NCI-H1694 treated with DMSO at 0.1 percent for 48 hours (cell line): ENCODE measurements at places on chromosomes 7 and 10.
A peak's percentile ranks its signal among the peaks of the same experiment; 100 is the strongest.

DNA sequence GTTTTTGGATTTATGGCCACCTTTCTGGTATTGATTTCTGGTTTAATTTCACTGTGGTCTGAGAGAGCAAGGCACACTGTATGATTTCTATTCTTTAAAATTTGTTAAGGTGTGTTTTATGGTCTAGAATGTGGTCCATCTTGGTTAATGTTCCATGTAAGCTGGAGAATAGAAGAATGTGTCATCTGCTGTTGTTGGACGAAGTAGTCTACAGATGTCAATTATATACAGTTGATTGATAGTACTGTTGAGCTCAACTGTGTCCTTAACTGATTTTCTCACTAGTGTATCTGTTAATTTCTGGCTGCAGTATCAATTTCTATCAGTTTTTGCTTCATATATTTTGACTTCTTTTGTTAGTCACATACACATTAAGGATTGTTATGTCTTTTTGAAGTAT, 127.1 kb downstream of the MLLT10 start:
- DNase-seq: no peak

DNA sequence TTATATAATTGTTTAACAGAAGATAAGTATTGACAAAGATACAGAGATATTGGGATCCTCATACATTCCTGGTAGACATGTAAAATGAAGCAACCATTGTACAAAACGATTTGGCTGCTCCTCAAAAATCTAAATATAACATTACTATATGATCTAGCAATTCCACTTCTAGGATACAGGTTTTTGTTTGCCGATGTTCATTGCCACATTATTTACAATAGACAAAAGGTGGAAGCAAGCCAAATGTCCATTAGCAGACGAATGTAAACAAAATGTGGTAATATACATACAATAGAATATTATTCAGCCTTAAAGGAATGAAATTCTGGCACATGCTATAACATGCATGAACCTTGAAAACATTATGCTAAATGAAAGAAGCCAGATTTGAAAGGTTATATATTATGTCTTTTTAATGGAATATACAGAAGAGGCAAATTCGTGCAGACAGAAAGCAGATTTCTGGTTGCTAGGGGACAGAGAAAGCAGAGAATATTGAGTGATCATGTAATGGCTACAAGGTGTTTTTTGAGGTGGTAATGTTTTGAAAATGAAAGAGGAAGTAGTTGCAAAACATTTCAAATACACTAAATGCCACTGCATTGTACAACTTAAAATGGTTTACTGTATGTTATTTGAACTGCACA, 44.9 kb downstream of the POLR1F start:
- DNase-seq: no peak

DNA sequence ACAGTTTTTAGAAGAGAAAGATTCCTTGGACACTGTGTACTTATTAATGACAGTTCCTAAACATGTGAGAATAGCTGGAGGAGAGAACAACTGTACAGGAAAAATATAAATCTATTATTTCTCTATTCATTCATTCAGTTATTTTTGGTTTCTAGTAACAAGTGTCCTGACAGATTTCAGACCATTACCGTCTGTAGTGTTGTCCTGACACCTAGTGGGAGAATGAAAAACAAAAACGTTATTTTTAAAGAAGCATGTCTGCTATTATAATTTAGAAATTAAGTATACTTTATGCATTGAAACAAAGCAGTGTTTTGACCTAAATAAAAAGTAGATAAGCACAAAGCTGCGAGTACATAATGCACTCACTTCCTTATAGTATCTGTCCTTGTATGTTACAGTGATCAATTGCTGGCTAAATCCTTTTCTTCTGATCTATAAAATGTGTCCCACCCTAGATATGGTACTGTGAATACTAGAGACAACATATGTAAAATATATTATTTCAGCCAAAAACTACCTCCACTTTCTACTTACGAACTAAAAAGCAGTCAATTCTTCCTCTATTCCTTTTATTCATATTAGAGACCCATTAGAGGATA, 575.6 kb downstream of the ARL4A start:
- peak; percentile 50 for DNase-seq

GRCh38 chr7:139264220-139264619, 33.2 kb downstream of the UBN2 start:
- no peak for DNase-seq

- DNase-seq: no peak
Measured at GRCh38 chr7:79523436-79523835, 70.0 kb upstream of the MAGI2 start.

- DNase-seq: no peak
Measured at GRCh38 chr10:119755446-119755845, 29.6 kb downstream of the INPP5F start.

GRCh38 chr7:96410126-96410839, 88.4 kb upstream of the SLC25A13 start:
- DNase-seq: no peak

DNA sequence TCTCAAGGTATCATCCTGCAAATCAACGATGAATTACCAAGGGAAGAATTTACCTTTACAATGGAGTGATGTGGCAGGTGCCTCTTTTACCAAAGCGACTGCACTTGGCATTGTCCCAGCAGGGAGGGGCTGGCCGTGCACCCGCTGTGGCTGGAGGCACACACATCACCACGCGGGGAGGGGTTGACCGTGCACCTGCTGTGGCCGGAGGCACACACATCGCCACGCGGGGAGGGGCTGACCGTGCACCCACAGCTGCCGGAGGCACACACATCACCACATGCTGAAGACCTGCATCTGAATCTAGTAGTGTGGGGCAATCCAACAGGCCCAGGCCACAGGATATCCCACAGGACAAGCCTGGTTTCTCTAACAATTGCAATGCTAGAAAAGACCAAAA, 493.5 kb downstream of the DNAJB6 start:
- DNase-seq: no peak

GRCh38 chr7:37756797-37757551, 73.4 kb downstream of the GPR141 start:
- DNase-seq: no peak

GRCh38 chr7:137619181-137619580, 227.6 kb downstream of the DGKI start:
- no peak for DNase-seq

- DNase-seq: no peak
Measured at GRCh38 chr10:65864036-65864435, 1061.8 kb upstream of the LRRTM3 start.

DNA sequence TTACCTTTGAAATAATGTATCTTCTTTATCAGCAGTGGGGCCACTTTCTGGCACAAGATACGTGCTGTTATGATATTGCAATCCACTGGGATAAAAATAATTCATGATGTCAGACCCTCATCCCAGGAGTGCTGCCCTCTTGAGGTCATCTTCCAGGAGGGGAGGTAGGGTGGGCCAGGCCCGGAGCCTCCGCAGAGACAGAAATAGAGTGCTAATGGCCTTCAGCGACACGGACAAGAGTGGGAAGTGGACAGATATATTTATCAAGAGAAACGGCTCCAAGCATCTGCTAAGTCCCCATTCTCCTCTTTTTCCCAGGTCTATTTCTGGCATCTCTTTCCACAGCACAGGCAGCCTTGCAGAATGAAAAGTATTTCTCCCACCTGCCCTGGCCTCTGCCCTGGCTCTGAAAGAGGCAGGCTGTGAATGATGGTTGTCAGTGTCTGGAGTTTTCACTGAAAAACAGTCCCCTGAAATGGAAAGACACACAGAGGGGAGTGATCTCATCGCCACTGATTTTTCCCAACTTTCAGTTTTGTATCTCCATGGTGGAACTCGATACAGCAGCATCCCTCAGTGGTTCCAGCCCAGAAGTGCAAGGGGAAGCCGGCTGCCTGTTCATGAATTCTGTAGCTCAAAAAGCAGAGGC, 251.7 kb upstream of the MYO3A start:
- DNase-seq: no peak

- no peak for DNase-seq
Measured at GRCh38 chr10:35884657-35885071, 242.6 kb upstream of the FZD8 start.

GRCh38 chr10:19993714-19994315, 177.6 kb downstream of the PLXDC2 start:
- DNase-seq: no peak

- DNase-seq: no peak
Measured at GRCh38 chr7:107016312-107016711, 28.2 kb upstream of the PRKAR2B start.

GRCh38 chr10:132408367-132408781, 11.4 kb downstream of the PWWP2B start:
- no peak for DNase-seq

- DNase-seq: no peak
Measured at GRCh38 chr7:121447243-121447910, 51.3 kb upstream of the FAM3C start.

- DNase-seq: no peak
Measured at GRCh38 chr10:5480162-5480941, 19.0 kb downstream of the CALML5 start.

GRCh38 chr7:84985073-84985784, 201.6 kb downstream of the SEMA3D start:
- DNase-seq: no peak

DNA sequence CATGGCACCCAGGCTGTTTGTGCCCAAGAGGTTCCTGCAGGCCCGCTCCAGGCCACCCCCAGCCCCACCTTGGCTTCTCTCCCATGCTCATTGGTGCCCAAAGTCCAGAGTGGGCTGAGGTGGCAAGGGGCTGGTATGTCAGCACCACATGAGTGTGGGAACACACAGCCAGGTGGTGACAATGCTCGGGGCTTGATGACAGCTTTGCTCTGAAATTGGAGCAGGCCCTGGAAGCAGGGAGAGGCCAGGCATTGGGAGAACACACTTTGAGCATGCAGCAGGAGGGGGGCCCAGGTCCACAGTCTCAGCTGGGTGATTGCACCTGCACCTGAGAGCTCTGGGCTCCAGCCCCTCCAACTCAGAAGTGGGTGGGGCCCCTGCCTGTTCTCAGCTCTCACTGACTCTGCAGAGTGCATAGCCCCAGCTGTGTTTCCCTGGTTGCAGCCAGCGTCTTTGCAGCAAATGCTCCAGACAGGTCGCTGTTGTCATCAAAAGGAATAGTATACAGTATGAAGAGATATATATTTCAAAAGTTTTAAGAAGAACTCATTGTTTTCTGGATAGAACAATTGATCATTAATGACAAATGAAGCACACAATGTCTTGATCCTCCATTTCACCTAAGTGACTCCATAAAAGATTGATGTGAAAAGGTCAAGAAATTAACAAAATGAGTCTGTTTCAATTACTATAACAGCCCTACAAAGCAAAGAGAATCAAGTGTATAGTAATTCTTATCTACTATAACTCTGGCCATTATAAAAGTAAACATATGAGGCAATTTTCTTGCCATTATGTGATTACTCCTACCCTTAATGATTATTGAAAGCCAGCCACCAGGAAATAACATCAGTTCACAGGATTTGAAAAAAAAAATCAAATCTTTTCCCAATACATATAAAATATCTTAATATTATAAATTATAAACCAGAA, 848.1 kb downstream of the PCDH15 start:
- no peak for DNase-seq

DNA sequence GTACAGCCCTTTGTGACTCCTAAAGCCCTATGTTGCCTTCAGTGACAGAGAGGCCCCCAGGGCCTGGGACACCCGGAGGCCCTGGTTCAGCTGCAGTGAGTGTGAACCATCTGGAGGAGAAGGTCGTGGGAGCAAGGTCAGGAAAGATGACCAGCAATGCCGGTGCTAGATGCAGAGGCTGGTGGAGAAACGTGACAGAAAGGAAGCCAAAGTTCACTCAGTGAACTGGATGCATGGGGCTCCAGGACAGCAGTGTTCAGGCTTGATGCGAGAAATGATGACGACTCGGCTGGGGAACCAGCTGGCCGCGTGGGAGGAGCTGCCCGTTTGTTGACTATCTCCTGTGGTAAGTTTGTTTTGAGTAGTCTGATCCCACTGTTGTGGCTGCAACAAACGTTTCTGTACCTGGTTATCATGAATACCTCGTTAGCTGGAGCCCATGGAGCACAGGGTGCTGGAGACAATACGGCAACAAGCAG, 54.1 kb upstream of the MKRN1 start:
- no peak for DNase-seq

DNA sequence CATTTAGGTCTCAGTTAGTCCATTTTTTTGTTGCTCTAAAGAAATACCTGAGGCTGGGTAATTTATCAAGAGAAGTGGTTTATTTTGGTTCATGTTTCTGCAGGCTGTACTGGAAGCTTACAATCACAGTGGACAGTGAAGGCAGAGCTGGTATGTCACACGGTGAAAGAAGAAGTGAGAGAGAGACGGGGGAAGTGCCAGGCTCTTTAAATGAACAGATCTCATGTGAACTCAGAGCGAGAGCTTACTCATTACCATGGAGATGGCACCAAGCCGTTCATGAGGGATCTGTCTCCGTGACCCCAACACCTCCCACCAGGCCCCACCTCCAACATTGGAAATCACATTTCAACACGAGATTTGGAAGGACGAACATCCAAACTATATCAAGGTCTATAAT, 18.9 kb upstream of the PNLIPRP3 start:
- DNase-seq: no peak

GRCh38 chr7:33251301-33251700, 121.9 kb downstream of the BBS9 start:
- DNase-seq: no peak

- DNase-seq: no peak
Measured at GRCh38 chr7:98559958-98560357, 57.1 kb upstream of the NPTX2 start.

DNA sequence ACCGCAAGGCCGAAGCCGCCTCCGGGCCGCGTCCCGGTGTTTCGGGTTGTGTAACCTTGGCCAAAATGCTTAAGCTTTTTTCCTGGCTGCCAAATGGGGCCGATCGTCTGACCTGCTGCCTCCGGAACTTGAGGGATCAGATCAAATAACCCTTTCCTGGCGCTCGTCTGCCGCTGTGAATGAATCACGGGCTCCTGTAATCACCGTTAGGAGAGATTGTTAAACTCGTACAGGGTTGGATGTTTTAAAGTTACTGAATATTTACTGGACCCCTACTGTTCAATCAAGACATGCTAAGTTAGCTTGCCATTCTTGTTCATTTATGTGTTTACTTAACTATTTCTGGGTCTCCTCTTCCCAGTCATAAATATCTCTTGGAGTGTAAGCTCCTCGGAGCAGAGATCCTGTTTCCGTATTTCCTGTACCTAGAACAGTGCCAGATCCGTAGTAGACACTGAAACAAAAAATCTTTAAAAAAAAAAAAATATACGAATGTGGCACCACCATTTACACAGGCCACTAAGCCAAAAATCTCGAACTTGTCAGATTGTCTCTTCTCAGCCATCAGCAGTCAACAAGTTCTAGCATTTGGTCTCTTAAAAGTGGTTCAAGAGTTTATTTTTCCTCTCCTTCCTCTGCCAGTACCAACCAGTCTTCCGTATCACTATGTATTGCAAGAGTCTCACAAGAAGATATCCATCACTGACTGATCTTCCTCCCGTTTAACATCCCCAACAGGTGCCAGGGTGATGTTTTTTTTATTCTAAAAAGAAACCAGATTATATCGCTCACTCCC, 650 bp upstream of the TM9SF3 start:
- peak; percentile 20 for DNase-seq

DNA sequence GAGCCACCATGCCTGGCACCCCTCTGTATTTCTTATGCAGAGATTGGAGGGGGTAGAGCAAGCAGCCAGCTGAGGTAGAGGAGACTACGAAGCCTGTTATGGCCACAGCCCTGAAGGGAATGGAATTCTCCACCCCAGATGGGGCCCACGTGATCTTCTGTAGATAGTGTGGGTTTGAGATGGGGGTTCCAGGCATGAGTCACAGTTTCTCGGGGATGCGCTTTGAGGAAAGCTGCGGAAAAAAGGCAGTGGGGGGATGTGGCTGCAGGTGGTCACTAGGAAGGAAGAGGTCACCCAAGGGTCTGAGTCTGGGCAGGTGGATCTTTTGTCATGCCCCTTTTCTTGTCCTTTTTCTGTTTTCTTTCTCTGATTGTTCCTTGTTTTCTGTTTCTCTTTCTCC, 11.5 kb downstream of the FAM131B start:
- DNase-seq: no peak

GRCh38 chr10:110649347-110650264, 5.5 kb downstream of the RBM20 start:
- DNase-seq: no peak
